Uterus (tissue), 4 donors: ENCODE measurements at places on chromosomes 16 and 17. TPM values are rescaled to one million over a fixed set of nuclear protein-coding genes. Genes with fewer than 3 reads are reported as not detected.

DNA sequence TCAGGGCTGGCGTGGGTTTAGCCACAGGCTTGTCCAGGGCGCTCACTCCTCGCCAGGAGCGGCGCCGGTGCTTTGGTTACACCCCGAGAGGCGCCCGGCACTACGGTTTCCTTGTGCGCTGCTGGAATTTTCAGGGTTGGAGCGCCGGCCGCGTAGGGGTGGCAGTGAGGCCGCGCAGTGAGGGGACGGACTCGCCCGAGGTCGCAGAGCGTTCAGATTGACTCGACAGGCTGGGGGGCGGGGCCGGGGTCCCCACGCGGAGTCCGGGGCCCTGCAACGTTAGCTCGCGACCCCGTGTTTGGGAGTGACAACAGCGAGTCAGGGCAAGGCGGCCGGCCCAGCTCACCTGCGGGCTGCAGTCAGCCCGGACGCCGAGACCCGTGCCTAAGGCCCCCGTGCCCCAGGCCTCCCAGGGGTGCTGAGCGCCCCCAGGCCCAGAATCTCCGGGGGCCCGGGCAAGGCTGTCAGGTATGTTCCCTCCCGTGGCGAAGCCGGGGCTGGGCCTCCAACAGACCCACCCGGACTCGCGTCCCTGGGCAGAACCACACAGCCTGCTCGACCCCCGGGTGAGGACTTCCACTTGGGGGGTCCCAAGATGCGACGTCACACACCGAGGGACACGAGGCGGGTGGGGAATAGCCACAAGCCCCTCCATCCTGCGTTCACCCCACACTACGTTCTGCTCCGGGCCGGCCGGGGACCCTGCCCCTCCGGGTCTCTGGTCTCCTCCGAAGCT is 1.3 kb upstream of the ACTG1 start:
- H3K27me3 ChIP-seq = no peaks in the 10 kb centered on the region
- H3K36me3 ChIP-seq = no peaks in the 10 kb centered on the region
- H3K4me1 ChIP-seq = peaks cover 13% of the 10 kb centered on the region
- peak overlapping the region; percentile 98 for H3K4me3 ChIP-seq
- peak; percentile 69 for DNase-seq
- H3K27ac ChIP-seq = peak overlapping the region; percentile 97

GRCh38 chr16:3173892-3174617 is 13.9 kb upstream of the OR1F1 start:
- no peaks in the 10 kb centered on the region for H3K36me3 ChIP-seq
- H3K4me3 ChIP-seq = no peak overlapping the region
- DNase-seq = no peak
- H3K4me1 ChIP-seq = no peaks in the 10 kb centered on the region

GRCh38 chr17:9403257-9403656 is 172.4 kb downstream of the STX8 start:
- no peak overlapping the region for H3K27ac ChIP-seq
- no peak for DNase-seq
- no peaks in the 10 kb centered on the region for H3K27me3 ChIP-seq

The BIRC5 gene
- total RNA-seq = 29.7 TPM

- H3K4me1 ChIP-seq = no peaks in the 10 kb centered on the region
- no peaks in the 10 kb centered on the region for H3K27me3 ChIP-seq
- H3K4me3 ChIP-seq = no peak overlapping the region
- no peak for DNase-seq
- H3K27ac ChIP-seq = no peak overlapping the region
Observed at GRCh38 chr17:69958063-69958462, 117.0 kb upstream of the KCNJ16 start.

- DNase-seq = peak; percentile 72
- H3K4me3 ChIP-seq = peak overlapping the region; percentile 67
- no peaks in the 10 kb centered on the region for H3K27me3 ChIP-seq
- peak overlapping the region; percentile 99 for H3K27ac ChIP-seq
- H3K4me1 ChIP-seq = no peaks in the 10 kb centered on the region
Observed at GRCh38 chr17:1485423-1486376, 6.8 kb downstream of the MYO1C start.

The CRHR1 gene
- 1.5 TPM for total RNA-seq
